ENCODE measurements at places on chromosomes 1 and 21.

- DNase-seq = peak; percentile 43
Observed at GRCh38 chr1:55071477-55071876, 32.1 kb downstream of the PCSK9 start.

- no peak for DNase-seq
Observed at GRCh38 chr1:25688390-25689119, 72.0 kb downstream of the MAN1C1 start.

DNA sequence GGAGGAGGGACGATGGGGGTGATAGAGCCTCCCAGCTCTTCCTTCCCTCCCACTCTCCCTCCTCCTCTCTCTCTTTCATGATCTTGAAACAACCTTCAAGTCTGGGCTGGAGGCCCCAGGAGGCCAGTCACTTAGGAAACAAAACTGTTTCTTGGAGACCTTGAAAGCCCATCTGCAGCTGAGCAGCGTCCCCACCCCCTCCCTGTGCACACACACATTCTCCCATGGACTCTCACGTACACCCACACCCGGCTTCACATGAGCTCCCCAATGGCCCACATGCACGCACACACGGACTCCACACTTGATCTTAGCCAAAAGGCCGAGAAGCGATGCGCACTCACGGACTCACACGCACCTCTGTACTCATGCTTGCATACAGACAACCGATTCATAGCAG lies 3.2 kb upstream of the ATP1A2 start:
- DNase-seq = no peak

DNA sequence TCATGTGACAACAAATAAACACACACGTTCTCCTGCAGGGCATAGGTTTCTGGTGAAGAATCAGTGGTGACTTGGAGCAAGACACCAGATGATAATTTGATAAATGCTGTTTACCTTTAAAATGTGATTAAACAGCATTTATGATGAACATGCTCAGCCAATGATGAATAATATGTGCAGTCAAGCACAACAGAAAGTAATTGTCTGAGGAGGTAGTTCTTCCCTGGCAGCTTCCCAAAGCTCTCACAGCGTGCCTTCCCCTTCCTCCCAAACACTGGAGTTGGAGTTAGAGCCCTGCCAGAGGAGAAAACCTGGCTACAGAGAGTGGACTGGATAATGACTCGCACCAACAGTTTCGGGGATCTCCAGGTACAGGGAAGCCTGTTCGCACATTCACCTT lies 463.5 kb downstream of the SMYD3 start:
- DNase-seq = no peak

DNA sequence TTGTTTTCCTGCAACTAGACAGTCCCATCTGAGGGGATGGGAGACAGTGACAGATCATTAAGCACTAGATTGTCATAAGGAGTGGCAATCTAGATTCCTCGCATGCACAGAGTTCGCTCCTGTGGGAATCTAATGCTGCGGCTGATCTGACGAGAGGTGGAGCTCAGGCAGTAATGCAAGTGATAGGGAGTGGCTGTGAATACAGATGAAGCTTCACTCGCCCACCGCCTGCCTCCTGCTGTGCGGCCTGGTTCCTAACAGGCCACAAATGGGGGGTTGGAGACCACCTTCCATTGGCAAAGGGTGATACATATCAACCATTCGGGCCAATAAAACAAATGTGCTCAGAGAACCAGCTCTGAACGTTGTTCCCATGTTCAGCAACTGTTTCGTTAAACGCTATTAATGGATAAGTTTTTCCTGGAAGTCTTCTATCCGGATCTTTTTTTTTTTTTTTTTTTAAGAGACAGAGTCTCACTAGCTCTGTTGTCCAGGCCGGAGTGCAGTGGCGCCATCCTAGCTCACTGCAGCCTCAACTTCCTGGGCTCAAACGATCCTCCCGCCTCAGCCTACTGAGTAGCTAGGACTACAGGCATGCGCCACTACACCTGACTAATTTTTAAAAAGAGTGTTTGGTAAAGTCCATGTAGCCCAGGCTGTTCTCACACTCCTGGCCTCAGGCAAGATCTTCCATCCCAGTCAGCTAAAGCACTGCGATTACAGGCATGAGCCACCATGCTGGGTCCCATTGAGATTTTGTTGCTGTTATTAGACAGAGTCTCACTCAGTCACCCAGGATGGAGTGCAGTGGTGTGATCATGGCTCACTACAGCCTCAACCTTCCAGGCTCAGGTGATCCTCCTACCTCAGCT lies 8.7 kb upstream of the RSRP1 start:
- no peak for DNase-seq

Measured in neuronal stem cell (in vitro differentiated cells).